Kidney glomerular epithelial cell (primary cell): ENCODE measurements at places on chromosomes 16 and 17.

GRCh38 chr16:54375071-54375470, 88.5 kb upstream of the IRX3 start:
- no peak for DNase-seq

DNA sequence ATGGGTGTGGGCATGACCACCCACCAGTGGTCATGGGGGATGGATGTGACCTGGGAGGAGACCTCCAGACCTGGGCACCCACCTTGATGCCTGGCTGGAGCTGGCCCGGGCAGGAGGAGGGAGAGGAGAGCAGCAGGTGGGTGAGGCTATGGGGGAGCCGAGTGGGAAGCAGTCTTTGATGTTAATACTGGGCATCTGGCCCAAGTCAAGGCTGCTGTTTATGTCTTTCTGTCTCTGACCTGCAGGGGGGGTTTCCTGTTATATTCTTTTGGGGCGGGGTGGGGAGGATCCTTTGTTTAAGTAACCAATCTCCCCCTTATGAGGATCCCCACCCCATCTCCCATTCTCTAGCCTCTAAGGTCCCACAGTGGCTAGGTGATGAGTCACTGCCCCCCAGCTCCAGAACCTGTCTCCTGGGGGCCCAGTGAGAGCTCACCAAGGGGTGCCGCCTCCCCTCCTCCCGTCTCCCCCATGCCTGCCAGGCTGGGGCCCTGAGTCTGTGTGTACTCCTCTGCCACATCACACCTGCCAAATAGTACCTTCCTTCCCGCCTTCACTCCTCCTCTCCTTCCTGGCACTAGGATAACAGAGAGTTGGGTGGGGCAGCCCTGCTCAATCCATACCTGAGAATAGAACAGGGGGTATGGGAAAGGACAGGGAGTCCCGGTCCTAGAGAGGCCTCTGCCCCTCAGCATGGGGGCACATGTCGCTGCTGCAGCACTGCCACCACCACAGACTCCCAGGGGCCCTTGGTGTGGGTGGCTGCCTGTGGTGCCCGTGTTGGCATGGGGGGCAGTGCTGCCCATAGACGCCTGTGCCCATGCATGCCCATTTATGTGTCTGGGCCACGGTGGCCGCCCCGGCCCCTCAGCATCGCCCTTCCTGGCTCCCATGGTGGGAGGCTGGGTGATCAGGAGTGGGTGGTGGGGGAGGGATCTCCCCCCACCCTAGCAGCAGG, 7.3 kb downstream of the THRA start:
- no peak for DNase-seq

DNA sequence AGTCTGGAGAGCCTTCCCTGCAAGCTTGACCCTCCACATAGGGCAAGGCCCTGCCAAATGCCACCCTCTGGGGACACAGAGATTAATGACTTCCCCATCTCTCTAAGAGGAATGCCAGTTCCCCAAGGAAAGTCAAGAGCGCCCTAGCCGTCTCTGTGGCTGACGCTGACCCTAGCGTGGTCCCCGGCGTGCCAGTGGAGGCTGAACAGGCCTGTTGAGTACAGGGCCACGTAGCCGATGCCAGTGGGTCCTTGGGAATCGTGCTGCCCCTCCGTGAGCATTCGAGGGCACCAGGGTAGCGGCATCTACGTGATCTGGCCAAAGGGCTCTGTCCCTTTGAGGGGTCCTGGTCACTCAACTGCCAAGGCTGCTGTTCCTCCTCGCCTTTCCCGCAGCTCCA, 17.2 kb downstream of the TMEM204 start:
- no peak for DNase-seq

GRCh38 chr16:28291651-28292626, at the start of gene SBK1:
Gene SBK1, plus strand, starts transcription at chr16:28292525. Its CDS starts 24,867 bp downstream, at chr16:28317392.
- DNase-seq: peak; percentile 61

GRCh38 chr17:61402978-61403800, 3.5 kb downstream of the TBX2 start:
- DNase-seq: no peak

DNA sequence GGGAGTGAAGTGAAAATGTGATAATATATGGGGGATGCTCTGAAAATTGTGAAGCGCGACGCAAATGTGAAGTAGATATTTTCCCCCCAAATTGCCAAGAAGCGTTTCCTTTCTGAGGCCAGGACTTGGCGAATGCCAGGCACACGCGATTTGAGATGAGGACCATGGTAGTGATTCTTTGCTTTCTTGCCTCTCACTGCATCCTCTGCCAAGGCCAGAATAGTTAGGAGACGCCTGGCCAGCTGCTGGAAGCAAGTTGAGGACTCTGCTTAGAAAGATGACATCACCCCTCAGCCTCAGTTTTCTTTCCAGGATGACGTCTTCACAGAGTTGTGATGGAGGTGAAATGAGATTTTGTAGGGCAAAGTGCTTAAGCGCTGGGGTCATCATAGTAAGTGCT, 25.9 kb downstream of the PIPOX start:
- no peak for DNase-seq

DNA sequence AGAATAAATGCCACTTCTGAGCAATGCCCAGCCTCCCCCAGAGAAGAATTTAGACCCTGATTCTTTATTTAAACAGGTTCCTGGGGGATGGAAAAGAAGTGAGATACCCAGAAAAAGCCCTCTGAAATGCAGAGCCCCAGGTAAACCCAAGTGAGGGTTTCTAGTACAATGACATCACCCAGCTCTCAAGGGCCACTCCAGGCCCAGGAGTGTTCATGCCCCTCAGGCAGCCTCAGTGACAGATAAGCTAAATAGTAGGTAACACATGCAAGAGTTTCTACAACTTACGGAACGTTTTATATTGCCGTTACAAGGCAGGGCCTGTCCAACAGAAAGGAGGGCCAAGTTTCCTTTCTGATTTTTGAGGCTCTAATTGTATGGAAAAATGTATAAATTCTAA, 683.7 kb upstream of the SALL1 start:
- no peak for DNase-seq

DNA sequence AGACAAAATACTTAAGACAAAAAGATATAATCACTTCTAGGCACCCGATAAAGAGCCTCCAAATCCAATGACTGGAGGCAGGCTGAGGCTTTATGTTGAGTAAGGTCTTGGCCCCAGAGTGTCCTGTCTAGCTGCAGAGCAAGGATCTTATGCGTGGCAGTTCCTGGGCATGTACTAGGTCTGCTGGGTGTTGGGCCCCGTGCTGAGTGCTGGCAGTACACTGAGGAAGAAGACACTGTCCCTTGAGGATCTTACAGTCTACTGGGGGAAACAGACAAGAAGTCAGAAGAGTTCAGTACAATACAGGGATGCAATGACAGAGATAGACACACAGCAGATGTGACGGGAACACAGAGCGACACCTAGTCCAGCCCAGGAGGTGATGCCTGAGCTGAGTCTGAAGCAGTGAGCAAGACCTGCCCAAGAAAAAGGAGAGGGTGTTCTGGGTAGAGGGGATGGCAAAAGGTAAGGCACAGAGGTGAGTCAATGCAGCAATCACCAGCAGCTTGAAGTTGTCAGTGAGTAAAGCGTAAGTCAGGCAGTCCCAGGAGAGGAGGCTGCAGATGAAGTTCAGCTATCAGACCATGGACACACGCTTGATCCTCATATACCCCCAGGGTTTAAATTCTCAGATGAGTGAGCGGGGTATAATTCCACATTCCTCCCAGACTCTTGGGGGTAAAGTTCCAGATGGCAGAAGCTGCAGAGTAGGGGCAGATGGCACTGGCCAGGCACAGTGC, 18.1 kb downstream of the MAP3K14 start:
- DNase-seq: no peak

- no peak for DNase-seq
These were observed 42.8 kb upstream of the TNRC6A start for GRCh38 chr16:24686678-24687077.

DNA sequence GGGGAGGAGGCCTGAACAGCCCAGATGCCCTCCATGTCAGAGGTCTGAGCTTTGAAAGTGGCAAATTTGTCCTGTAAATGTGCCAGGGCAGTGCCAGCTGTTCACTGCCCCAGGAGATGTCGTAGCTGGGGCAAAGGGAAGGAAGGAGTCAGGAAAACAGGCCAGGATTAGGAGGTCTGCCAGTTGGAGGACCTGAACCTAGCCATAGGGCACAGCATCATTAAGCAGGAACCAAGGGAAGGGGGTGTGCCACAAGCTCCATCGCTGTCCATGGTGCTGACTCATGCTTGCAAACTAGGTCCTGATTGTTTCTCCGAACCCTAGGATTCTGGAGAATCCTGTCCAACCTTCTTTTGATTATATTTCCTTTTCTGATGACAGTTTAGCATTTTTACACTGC, 124.2 kb downstream of the TMEM132E start:
- no peak for DNase-seq

DNA sequence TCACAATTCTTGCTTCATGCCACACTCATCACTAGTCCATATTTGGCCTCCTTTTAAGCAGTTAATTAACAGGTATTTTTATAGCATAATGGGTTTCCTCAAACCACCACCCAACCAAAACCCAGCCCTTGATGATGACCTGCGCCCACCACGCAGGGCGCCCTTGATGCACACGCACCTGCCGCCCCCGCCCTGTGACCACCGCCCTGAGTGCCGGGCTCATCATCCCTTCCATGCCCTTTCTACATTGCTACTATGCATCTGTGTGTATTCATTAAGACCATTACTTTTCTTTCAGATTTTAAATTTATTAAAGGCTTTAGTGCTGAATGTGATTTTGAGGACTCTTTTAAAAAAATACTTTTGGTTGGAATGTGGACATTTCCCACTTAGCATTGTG, 204.8 kb upstream of the CHMP6 start:
- no peak for DNase-seq

DNA sequence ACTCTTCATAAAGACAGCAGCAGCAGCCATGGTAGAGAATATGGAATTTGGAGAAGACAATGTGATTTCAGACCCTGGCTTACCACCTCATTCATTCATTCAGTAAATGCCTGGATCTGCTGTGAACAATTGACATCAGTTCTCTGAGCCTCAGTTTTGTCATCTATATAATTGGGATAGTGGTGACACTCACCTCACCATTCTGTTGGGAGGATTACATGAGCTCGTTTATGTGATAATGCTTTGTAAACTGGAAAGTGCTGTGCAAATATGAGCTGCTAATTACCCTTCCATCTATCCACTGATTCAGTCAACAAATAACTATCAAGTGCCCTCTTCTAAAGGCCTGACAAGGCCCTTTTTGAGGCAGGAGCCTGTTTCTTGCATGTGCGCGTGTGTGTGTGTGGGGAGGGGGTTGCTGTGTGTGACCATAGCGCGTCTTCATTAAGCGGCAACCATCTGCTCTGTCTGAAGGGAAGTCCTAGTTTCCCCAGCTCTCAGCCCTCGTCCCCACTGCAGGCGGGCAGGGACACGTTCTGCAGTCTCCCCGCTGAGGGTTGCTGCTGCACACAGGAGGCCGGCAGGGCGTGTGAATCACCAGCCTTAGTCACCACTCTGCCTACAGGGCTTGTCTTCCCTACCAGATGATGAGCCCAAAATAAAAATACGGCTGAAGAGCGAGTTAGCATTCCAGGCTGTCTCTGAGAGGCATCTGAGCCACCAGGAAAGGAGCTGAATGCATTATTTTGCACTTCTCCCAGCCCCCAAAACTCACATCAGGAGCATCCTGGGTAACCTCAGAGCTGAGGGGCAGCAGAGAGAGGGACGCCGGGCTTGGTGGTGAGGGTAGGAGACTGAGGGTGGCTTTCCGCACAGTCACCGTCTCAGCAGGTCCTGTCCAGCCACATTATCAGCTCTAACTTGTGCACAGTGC, 19.9 kb downstream of the ARL4D start:
- peak; percentile 86 for DNase-seq

DNA sequence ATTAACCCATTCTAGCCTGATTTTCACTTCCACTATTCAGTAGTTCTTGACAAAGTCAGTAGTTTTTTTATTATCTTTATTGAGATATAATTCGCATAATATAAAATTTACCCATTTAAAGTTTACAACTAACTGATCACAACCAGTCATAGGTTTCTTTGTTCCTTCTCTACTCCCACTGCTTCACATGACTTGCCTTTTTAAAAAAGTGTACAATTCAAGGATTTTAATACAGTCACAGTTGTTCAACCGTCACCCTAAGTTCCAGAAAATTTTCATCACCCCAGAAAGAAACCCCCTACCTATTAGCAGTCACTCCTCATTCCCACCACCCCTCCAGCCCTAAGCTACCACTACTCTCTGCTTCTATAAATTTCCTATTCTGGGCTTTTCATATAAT, 162.5 kb downstream of the TRIM37 start:
- no peak for DNase-seq

DNA sequence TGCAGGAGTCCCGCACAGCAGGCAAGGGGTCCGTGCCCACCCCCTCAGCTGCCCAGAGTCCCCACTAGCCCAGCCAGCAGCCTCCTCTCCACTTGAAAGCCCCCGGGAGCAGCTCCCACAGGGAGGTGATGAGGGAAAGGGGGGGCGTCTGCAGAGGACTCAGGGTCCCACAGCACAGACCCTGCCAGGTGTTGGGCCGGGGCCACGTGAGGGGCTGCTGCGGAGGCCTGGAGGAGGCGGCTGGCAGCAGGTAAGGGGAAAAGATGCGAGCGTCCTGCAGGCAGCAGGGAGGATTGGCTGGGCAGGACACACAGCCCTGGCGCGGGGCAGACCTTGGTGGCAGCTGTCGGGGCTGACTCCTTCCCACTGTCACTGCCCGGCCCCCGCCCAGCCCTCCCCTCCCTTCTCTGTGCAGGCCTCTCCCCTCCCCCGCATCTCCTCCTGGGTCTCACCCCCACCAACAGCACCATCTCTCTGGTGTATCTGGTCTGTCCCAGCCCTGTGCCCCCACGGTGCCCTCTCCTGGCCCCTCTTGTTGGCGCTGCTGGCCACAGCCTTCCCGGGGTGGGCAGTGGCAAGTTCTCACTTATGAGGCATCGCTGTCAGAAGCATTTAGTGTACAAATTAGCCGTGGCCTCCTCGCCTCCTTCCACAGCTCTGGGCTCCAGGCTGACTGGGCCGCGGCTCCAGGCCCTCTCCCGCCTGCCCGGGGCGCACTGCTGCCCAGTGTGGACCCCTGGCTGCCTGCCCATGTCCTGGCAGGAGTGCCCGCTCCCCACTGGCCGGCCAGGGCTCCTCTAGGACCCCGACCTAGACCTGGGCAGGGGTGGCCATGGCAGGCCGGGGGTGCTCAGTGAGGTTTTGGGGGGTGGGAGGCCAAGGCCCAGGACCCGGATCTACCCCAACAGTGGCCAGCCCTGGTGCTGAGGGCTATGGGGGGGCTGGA, 4.4 kb upstream of the PRR35 start:
- DNase-seq: no peak

DNA sequence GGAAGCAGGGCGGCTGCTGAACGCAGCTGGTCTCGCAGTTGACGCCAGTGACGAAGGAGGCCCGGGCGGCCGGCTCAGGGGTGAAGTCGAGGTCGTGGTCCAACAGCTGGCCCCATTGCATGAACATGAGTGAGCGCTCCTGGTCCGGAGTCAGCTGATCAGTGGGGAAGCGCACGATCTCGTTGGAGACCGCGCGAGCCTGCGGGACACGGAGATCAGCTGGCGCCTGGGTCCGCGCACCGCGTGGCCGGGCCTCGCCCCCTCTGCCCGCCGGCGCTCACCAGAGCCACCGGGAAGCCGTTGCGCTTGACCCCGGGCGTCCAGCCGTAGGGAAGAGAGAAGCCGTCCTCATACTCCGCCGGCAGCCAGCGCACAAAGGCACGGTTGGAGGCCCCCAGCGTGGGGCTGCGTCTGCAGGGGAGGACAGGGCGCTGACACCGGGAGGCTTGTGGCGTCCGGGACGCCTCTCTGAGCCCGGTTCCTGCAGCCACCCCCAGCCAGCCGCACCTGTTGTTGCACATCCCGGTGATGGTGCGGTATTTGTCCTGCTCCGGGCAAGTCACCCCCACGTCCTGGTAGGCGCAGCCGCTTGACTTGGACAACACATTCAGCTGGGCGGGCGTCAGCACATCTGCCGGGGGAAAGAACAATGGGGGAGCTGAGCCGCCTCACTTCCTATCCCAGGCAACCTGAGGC, 1.6 kb downstream of the MPO start:
- no peak for DNase-seq
